ENCODE measurements at places on chromosomes 12 and 14.
A peak's percentile ranks its signal among the peaks of the same experiment; 100 is the strongest.

DNA sequence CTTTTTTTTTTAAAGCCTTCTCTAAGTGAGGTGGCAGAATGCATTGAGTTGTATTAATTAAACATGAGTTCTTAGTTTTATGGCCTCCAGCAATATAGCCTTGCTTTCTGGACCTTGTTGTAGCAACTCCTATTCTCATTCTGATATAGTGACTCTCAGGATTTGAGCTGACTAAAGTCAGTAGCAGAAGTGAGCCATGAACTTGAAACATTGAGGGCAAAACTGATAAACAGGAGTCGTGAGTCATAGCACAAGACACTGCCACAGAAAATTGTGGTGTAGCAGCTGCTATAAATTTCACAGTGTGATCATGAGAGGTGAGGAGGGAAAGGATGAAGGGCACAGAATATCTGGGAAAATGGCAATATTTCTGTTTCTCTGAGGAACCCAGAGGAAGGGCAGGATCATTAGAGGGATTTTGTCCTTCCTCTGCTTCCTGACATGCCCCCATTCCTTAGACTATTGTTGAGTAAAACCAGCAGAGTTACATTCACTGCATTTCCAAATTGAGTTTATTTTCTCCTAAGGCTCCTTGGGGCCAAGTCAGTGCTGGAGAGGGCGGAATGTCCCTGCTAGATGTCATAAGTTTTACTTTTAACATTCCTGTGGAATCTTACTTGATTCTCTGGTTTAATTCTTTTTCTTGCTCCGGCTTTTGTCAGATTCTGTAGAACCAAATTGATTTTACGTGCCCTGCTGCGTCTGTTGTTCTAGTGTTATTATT, 7.5 kb downstream of the KLRG1 start:
- DNase-seq, result no peak

- DNase-seq, result no peak
Observed at GRCh38 chr12:10873378-10873777, 10.7 kb downstream of the PRH1 start.

- DNase-seq, result no peak
Observed at GRCh38 chr12:107929436-107929835, 154.9 kb downstream of the ASCL4 start.

DNA sequence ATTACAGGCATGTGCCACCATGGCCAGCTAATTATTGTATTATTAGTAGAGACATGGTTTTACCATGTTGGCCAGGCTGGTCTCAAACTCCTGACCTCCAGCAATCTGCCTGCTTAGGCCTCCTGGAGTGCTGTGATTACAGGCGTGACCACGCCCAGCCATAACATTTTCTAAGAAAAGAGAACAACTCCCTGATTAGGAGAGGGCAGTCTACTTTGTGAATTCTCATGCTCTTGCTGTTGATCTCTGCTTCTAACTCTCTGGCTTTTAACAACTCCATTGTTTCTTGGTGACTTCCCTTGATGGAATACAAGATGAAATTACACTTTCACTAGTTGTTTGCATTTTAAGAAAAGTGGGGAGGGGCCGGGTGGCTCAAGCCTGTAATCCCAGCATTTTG, 33.6 kb downstream of the SSH1 start:
- no peak for DNase-seq

- no peak for DNase-seq
Observed at GRCh38 chr12:48030173-48030650, 25.9 kb upstream of the COL2A1 start.

DNA sequence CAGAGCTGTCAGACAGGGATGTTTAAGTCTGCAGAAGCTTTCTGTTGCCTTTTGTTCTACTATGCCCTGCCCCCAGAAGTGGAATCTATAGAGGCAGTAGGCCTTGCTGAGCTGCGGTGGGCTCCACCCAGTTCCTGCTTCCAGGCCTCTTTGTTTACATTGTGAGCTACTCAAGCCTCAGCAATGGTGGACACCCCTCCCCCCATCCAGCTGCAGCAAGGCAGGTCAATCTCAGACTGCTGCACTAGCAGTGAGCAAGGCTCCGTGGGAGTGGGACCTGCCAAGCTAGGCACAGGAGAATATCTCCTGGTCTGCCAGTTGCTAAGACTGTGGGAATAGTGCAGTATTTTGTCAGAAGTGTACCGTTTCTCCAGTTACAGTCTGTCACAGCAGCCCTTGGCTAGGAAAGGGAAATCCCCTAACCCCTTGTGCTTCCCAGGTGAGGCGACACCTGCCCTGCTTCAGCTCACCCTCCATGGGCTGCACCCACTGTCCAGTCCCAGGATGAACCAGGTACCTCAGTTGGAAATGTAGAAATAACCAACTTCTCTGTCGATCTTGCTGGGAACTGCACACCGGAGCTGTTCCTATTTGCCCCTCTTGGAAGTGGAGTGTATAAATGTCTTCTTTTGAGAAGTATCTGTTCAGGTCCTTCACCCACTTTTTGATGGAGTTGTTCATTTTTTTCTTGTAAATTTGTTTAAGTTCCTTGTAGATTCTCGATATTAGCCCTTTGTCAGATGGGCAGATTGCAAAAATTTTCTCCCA, 213.5 kb upstream of the SLC38A2 start:
- peak; percentile 59 for DNase-seq

- DNase-seq, result no peak
Observed at GRCh38 chr14:94412671-94413638, 24.6 kb upstream of the SERPINA1 start.

GRCh38 chr12:50924439-50925341, 27.7 kb upstream of the HIGD1C start:
- DNase-seq, result peak; percentile 68

GRCh38 chr12:64944966-64945365, 120.5 kb downstream of the TBC1D30 start:
- DNase-seq, result no peak

DNA sequence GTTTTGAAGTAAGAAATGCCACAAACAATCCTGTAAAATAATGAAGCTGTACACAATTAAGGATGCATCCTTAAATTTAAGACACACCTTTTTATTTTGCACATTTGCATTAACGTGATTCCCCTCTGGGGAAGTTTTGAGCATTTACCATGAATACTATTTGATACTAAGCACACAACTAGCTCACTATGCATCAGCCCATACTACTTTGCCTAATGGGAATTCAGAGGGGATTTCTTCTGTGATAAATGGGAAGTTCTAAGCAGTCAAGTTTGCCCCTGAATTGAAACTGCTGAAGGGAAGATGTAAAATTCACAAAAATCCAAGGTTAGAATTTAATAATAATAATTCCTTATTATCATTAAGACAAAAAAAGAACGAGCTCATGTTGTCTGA, 27.4 kb downstream of the SINHCAF start:
- no peak for DNase-seq

GRCh38 chr12:64522807-64523206, 70.9 kb downstream of the TBK1 start:
- DNase-seq, result no peak

DNA sequence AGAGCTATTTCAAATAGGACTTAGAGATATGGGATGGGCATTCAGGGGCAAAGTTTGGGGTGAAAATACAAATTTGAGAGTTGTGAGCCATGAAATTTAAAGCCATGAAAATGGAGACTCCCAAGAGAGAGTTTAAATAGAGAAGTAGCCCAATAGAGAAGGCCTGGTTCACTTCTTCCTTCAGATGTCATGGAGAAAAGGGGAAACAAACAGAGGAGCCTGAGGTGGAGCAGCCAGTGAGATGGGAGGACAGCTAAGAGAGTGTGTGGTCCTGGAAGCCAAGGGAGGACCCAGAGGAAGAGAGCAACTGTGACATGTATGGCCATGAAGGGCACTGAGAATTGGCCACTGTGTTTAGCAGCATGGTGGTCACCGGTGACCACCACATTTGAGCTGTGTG, 12.3 kb upstream of the DYNLL1 start:
- DNase-seq, result no peak

- DNase-seq, result no peak
Observed at GRCh38 chr12:55631733-55632132, 5.0 kb upstream of the OR10P1 start.

DNA sequence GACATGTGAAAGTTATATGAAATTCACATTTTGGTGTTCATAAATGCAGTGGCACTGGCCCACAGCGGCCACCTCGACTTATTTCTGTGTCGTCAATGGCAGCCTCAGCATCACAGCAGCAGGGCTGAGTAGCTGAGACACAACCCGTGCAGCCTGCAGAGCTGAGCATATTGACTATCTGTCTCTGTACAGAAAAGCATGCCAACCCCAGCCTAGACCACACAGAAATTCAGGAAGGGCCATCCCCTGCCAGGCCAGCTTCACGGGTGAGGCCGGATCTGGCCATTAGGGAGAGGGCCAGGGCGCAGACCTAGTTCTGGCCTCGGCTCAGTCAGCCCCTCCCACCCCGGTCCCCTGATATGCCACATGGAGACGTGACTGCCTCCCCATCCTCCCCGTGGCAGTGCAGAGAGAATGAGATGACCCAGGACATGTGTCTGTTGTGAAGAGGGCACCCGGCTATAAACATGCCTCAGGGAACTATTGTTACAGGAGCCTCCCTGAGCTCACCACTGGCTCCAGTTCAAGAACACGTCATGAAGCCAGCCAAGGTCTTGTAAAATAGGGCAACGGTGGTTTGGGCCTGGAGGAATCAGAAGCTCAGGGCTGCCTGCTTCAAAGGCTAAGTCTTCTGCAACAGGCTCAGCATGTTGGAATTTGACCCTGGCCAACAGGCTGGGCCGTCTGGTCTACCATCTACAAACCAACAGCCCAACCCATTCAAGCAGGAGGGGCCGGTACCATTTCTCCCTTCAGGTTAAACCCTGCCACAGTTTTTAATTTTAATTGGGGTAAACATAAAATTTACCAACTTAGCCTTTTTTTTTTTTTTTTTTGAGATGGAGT, 25.5 kb downstream of the SCARB1 start:
- DNase-seq, result peak; percentile 84

DNA sequence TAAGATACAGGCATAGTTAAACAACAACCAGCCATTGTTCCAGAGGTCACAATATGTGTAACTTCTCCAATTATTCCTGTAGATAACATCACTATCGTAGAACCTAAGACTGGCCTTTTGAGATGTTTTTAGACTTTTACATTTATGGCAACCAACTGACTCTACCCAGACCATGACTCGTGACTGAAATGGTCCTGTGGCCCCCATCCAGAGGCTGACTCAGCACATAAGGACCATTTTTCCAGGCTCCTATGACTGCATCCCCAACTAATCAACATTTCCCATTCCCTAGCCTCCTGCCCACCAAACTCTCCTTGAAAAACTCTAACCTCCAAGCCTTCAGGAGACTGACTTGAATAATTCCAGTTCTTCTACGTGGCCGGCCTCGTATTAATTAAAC, 52.6 kb upstream of the NID2 start:
- DNase-seq, result no peak

- DNase-seq, result no peak
Observed at GRCh38 chr14:101224356-101225156, 321.0 kb upstream of the RTL1 start.

DNA sequence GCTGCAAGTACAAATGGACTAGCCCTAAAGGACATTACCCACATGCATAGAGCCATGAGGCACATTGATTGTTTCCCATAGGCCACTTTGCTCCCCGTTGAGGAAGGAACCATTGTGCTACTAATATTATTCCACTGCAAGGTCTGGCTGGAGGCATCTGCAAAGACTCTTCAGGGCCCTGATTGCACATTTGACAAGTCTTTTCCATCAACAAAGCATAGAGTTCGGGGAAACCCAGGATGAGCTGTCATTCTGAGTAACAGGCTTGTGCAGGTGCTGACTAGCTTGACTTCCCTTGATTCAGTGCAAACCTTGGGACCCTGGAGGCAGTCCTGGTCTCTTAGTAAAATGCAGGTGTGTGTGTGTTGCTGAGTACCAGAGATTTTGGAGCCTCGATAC, 73.8 kb downstream of the SUSD6 start:
- DNase-seq, result no peak

GRCh38 chr14:103943673-103944072, 1.3 kb upstream of the RD3L start:
- DNase-seq, result no peak

- no peak for DNase-seq
Observed at GRCh38 chr12:114678028-114678427, 5.9 kb downstream of the TBX3 start.

DNA sequence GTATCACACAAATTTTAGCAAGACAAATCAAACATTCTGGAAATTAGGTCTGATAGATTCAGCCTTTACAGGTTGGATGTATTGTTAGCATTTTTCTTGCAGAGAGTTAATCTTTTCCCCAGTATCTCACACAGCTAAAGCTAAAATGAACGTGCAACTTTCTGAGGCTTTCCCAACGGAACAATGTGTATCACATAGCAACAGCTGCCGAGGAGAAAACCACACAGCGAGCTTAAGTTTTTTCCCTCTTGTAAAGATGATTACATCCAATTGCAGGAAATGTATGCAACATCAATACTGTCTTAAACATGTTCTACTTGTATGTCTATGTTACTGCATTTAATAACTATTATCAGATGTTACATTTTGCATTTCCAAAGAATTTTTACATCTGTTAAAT, 182.2 kb downstream of the CCDC59 start:
- no peak for DNase-seq

GRCh38 chr14:68777644-68778043, 15.2 kb downstream of the ZFP36L1 start:
- DNase-seq, result no peak

GRCh38 chr12:64810831-64811230, 13.6 kb upstream of the TBC1D30 start:
- no peak for DNase-seq
